ENCODE measurements at places on chromosomes 1 and 21.

DNA sequence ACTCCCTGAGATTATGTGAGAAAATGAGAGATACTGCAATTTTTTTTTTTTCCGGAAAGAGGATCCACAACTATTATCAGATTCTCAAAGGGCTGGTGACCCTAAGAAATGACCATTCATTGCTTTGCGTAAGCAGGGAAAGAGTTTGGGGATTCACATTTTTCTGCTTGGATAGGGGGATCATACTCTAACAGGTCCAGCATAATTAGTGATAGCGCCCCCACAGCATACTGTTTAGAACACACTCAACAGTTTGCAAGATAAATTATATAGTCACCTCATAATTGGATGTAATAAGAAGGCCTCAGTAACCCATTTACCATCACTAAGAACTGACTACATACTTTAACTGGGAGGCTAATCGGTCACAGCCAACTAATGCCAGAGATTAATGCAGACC is 1.9 kb downstream of the CCT3 start:
- no peak for DNase-seq

- DNase-seq, result no peak
Measured at GRCh38 chr1:58888833-58889232, 105.0 kb upstream of the JUN start.

GRCh38 chr1:41533016-41533730 is 48.7 kb upstream of the EDN2 start:
- DNase-seq, result no peak

GRCh38 chr1:216076751-216077150 is 346.5 kb downstream of the USH2A start:
- DNase-seq, result no peak

DNA sequence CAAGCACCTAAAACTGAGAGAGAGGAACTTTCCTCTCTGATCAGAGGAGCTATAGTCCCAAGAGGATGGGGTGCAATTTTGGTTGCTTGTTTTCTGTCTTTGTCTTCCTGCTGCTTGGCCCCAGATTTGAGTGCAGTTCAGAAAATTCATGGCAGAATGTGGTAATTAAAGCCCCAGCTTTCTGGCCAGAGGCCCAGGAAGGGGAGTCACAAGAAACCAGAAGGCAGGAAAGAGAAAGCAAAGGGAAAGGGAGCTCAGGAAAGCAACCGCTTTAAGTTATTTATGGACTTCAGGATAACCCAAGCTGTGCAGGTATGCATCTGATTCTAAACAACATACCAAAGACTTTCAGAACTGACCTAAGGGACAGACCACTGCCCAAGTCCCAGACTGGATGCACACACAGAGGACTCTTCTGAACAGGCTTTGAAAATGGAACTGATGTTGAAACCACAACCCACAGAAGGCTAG is 88.8 kb downstream of the ST3GAL3 start:
- DNase-seq, result no peak

GRCh38 chr1:230858918-230859729 is 9.2 kb downstream of the C1orf198 start:
- no peak for DNase-seq

DNA sequence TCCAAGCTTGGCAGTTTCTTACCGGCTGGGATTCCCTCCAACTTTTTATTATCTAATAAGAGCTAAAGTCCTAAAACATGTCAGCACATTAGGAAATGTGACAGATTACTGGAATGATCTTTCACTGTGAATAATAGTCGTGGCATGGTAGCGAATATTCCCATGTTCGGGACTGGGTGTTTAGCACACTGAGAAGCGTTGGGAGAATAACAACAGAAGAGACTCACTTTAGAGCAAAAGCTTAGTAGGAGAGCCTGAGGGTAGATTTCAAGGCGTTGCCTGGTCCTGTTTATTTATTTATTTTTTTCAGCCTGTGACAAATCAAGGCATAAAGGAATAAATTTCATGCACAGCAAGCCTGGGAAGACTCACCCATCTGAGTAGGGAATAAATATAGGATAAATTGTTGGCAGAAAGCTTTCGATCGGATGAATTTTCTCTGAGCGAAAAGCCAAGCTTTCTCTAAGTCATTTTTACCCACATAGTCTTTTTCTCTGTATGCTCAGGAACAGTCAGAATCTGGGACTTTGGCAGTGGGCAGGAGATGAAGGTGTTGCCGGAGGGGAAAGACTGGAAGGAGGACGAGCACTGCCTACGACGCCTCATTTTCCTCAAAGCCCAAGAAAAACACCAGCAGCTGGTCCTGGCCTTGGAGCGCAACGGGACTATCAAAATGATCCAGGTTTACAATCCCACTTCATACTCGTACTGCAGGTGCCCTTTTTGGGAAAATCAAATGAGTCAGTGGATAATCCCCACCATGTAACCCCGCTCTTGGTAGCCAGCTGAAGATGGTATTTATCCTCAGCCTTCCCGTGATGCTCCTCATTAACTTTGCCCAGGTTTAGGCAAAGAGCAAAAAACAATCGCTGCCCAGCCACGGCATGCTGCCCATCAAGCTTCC is 97.2 kb downstream of the WDR64 start:
- DNase-seq, result peak; percentile 6

- no peak for DNase-seq
Measured at GRCh38 chr1:94276988-94277434, 39.6 kb upstream of the ARHGAP29 start.

- DNase-seq, result no peak
Measured at GRCh38 chr1:192235127-192235526, 76.9 kb downstream of the RGS18 start.

- no peak for DNase-seq
Measured at GRCh38 chr1:3415260-3416090, 39.0 kb upstream of the ARHGEF16 start.

- DNase-seq, result no peak
Measured at GRCh38 chr1:18661404-18662285, 31.0 kb downstream of the PAX7 start.

- DNase-seq, result peak; percentile 15
Measured at GRCh38 chr21:38984982-38985567, 179.3 kb downstream of the ETS2 start.

- DNase-seq, result no peak
Measured at GRCh38 chr1:2630498-2631135, 2.2 kb downstream of the MMEL1 start.

DNA sequence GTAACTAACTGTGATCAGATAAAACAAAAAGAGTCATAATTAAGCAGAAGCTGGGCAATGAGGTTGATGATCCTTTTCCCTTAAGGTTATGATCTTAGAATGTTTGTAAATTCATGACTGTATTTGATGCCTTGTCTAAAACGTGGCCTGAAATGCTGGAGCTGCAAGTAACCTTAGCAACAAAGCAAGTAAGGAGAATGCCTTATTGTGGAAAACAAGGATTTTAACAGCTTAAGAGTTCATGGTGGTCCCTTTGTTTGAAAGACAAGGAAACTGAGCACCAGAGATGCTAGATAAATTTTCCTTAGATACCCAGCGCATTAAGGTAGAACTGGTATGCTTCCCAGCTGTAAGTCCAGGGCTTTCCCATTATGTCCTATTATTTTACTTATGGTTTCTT is 25.7 kb upstream of the XPR1 start:
- DNase-seq, result no peak

GRCh38 chr1:52709016-52709415 is 10.9 kb upstream of the COA7 start:
- no peak for DNase-seq

DNA sequence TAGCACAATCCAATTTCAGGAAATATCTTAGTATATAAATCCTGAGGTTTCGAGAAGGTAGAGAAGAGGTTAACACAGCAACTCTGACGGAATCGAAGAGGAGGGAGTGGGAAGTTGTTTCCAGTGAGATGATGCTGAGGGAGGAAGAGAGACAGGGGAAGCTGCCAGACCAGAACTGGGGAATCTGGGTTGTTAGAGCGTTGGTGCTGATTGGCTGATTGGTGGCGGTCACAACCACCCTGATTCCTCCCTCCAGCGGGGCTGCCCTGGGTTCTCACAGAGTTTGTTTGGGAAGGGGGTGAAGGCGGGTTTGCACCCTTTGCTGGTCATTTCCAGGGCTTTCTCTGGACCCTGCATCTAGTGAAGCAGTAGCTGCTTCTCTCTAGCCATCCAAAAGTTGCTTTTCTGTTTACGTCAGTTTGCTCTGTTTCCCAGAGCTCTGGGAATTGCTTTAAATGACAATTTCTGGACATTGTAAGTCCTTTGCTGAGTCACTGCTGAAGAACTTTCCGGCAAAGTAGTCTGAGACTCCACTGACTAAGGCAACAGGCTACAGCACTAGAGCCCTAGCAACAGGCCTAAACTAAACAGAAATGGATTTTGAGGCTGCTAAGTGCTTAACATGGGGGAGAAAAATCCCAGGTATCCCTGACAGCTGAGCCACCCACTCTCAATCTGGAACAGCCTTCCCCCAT is 90.1 kb downstream of the TENT5C start:
- DNase-seq, result no peak

DNA sequence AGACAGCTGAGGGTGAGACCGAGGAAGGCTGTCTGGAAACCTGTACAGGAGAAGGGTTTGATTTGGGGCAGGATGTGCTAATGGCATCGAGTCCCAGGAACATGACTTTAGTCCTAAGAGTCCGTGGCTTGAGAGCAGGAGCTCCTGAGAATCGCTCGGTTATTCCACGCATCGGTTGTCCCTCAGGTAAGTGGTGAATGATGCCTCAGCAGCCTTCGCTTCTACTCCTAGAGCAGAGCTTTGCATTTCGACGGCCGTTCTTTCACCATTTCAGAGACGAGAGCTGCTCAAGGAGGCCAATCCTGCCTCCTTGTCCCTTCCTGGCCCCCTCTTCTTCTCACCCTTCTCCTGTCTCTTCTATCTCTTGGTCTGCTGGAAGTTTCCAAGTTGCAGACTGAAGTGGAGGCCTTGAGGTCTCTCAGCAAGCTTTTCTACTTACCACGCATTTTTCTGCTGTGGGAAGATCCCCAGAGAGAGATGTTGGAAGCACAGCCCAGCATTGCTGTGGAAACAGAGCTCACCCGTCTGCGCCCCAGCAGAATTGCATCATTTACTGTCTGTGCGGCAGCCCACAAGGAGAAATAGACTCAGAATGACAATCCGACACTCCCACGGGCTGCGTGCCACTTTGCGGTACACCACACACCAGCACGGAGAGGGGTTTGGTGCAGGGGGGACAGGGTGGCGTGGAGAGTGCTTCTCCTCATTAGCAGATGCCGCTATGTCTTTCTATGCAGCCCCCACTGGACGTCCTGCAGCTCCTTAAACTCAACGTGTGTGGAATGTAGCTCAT is 270.7 kb upstream of the C1orf174 start:
- no peak for DNase-seq

- DNase-seq, result no peak
Measured at GRCh38 chr1:29641921-29642320, 405.6 kb downstream of the PTPRU start.

DNA sequence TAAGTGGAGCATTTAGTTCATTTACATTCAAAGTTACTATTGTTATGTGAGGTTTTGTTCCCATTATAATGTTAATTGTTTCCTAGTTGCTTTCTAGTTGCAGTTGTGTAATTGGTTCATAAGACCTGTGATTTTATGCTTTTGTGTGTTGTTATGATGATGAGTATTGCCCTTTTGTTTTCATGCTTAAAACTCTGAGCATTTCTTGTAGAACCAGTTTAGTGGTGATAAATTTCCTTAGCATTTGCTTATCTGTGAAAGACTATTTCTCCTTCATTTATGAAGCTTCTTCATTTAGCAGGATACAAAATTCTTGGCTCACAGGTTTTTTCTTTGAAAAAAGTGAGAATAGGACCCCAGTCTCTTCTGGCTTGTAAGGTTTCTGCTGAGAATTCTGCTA is 274.8 kb upstream of the SPAG17 start:
- DNase-seq, result no peak

DNA sequence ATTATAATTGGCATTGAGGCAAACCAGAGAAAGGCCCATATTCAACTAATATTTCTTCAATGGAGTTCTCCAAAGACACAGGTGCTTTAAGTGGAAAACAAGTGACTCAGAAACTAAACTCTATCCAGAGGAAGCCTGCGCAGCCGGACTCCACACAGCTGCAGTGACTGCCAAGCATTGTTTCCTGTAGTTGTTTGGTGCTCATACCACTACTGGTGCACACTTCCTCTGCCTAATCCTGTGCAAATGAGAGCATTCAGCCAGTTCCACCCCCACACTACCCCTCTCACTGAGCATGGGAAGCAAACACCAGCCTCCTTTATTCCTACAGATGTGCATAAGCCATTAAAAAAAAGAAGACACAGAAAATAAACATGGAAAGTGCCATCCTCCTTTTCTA is 102.9 kb downstream of the VAV3 start:
- DNase-seq, result no peak

- peak; percentile 66 for DNase-seq
Measured at GRCh38 chr1:231971397-231972110, 345.0 kb downstream of the DISC1 start.

DNA sequence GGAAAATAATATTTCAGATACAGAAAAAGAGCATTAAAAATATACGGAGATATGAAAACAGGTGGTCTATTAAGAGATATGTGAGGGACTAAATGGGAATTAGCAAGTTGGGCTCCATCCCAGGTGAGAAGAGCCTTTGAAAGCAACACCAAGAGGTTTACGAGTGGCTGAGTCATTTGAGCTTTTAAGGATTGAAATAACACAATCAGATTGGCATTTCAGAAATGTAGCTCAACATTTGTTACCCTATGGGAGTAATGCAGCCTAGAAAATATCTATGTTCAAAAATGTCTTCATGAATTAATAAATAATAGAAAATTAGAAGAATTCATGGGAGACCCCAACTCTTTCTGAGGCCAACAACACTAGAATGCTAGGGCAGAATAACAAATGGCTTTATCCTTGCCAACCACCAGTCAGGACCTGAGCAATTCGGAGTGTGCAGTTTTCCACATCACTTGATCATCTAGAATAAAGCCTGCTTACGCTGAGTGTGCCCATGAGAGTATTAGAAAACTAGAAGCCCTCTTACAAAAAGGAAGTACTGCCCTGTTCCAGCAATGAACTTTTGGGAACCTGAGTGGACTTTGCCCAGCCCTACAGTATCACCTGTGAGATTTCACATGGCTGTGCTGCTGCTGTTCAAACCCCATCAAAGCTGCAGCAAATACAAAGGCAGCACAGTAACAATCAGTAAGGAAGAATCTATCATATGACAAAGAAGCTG is 538.0 kb upstream of the CAMK1G start:
- DNase-seq, result peak; percentile 61

DNA sequence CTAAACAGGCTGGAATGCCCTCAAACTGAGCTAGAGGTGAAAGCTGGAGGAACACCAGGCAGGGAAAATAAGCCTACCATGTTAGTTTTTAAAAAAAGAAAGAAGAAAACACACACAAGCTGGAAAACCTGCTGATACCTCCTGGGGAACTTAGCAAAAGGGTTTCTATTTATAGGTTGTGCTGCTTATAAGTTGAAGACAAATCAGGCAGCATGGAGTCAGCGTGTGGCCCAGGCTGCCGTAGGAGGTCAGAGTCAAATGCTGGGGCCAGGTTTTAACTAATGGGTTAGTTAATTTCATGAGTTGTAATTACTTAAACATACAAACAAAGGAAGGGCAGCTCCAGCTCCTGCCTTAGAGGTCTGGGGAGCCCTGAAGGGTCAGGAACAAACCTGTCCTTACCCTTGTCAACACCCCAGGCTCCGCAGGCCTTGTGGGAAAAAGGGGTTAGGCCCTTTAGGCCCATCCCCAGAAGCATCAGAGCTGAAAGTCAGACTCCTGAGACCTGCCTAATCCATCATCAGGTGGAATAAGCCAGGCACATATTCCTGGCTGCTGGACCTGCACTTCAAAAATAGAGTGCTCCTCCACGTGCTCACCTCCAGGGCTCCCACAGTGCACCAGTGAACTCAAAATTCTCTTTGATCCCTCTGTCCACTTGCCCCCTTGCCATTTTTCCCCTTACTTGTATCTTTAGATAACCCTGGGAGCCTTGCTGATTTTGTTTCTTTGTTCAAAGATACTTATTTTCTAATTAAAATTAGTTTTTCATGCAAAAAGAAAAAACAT is 59.7 kb downstream of the BRINP2 start:
- no peak for DNase-seq

- DNase-seq, result no peak
Measured at GRCh38 chr1:208866386-208866955, 622.3 kb upstream of the PLXNA2 start.

All from DMS79 treated with DMSO at 0.1 percent for 48 hours (cell line).